ENCODE measurements at places on chromosomes 4 and X. TPM values are rescaled to one million over a fixed set of nuclear protein-coding genes. Genes with fewer than 3 reads are reported as not detected.

Gene NIPAL1
- total RNA-seq, result 0.79 TPM

Gene NUDT9
- 20.5 TPM for total RNA-seq

Gene SYP
- 0.37 TPM for total RNA-seq

Gene GPR34
- total RNA-seq, result 1.6 TPM

Gene PLAC8
- 0.95 TPM for total RNA-seq

Gene CXorf49
- not detected for total RNA-seq

Gene ITIH6
- not detected for total RNA-seq

Gene MAGEB17
- total RNA-seq, result not detected

Gene SPANXD
- total RNA-seq, result not detected

Gene CFI
- 4.4 TPM for total RNA-seq

DNA sequence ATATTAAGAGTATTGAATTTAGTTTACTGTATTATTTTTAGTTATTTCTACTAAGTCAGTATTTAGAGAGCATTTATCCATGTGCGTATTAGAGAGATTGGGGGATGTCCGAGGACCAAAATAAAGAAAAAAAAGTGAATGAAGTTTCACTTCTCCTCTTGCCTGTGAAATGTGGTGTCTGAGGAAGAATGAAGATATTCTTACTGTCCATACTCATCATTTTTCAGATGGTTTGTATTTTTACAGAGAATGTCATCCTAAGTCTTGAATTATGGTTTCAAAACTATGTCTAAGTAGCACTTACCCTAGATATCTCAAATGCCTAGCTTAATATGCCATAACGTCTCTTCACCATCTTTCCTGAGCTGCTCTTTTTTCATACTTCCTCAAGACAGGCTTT, 854.3 kb downstream of the C4orf33 start:
- no peak for DNase-seq

GRCh38 chr4:158850800-158851644, 82.2 kb downstream of the FNIP2 start:
- DNase-seq, result no peak

DNA sequence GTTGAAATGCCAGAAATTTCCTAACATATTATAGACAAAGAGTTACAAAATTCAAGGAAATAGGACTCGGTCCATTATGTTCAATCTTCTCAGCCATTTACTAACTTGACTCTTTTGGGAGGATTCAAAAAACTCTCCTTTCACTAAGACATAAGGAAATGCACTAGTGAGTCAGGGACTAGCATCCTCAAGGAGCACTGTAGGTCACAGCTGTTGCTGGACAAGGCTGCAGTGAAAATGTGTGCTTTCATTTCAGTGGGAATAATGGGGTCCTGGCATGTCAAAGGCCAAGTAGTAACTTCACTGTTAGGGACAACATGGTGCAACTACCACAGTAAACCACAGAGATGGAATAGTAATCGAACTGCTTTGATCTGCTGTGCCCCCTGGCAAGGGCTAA, 56.9 kb upstream of the ABCG2 start:
- DNase-seq, result no peak

GRCh38 chr4:12360391-12360790, 931.7 kb upstream of the HS3ST1 start:
- DNase-seq, result no peak

DNA sequence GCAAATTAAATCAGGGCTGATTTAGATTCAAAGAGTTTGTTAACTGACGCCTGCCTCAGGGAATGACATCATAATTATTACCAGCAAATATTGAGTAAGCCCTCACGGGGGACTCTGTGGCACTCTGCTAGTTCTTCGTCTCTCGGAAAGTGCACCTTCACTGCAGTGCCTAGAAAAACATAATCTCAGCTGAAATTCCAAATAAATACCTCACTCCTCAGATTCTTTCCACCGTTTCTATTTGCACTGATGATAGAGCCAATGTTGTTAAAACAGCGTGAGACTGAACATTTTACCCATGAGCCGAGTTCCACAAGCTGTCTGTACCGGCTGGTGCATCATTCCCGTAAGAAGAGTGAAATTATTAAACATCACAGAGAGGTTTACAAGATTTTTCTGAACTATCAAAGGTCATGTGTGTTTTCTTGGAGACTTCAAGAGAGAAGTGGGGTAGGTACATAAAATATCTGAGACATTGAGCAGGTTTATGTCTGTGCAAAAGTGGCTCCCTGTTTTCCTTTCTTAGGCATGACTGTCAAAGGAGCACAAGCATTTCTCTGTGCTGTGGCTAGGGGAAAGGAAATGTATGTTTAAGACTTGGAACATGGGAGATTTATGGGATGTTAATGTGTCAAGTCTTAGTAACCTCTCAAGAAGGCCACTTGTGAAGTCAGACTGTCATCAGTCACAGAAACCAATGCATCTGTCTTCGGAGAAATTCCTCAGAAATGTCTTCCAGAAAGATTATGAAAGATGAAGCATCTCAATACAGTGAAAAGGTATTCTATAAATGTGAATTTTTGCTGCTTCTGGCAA, 119.6 kb downstream of the CBLL2 start:
- DNase-seq, result no peak

DNA sequence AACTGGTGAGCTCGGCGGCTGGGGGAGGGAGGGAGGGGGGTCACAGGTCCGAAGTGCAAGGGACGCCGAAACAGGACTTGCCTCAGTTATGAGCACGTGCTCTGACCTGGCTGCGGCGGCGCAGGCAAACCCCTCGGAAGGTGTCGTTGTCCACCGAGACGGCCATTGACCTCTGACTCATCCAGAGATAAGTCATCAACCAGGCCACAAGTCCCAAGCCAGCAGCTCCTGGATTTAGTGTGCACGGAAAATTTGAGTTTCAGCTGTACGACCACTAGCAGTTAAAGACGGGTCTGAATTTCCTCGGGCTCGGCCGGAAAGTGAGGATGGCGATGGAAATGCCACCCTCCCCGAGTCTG, 674 bp downstream of the SH3D19 start:
- DNase-seq, result peak; percentile 85

GRCh38 chrX:22141047-22141730, 109.1 kb downstream of the PHEX start:
- DNase-seq, result no peak

Measured in psoas muscle (tissue), 8 donors.